Chondrocyte (in vitro differentiated cells): ENCODE measurements at places on chromosomes 3 and 15. TPM values are rescaled to one million over a fixed set of nuclear protein-coding genes. Genes with fewer than 3 reads are reported as not detected.

Gene SLC7A14
- total RNA-seq = 0.02 TPM in 1 of 3 replicates, not detected in the others

GRCh38 chr3:31561891-31562290 is 29.2 kb downstream of the STT3B start:
- peaks cover 2% of the 10 kb centered on the region for H3K36me3 ChIP-seq
- no peak overlapping the region for H3K4me3 ChIP-seq
- H3K27ac ChIP-seq = no peak overlapping the region
- H3K4me1 ChIP-seq = peaks cover 28% of the 10 kb centered on the region

- no peak overlapping the region for H3K27ac ChIP-seq
- no peaks in the 10 kb centered on the region for H3K36me3 ChIP-seq
- no peak overlapping the region for H3K4me3 ChIP-seq
- H3K4me1 ChIP-seq = no peaks in the 10 kb centered on the region
- peaks cover 17% of the 10 kb centered on the region for H3K27me3 ChIP-seq
- no peak for DNase-seq
Measured at GRCh38 chr3:98565237-98565643, 28.2 kb downstream of the CPOX start.

Gene KLF15
- total RNA-seq = 0.41 to 1.8 TPM (median 1.3 TPM) in 3 replicates

Gene CCDC54
- not detected in 3 replicates for total RNA-seq

GRCh38 chr15:77783636-77784035 is 150.9 kb upstream of the LINGO1 start:
- no peak for DNase-seq
- H3K27ac ChIP-seq = no peak overlapping the region
- peaks cover under 1% of the 10 kb centered on the region for H3K36me3 ChIP-seq
- no peak overlapping the region for H3K4me3 ChIP-seq
- H3K27me3 ChIP-seq = peaks cover 27% of the 10 kb centered on the region
